Inflammatory macrophage treated with lipopolysaccharide for 1 hour (primary cell): ENCODE measurements at places on chromosomes 2 and 18.
A peak's percentile ranks its signal among the peaks of the same experiment; 100 is the strongest.

- no peak for DNase-seq
Observed at GRCh38 chr2:216791303-216791702, 68.6 kb downstream of the TNP1 start.

- no peak for DNase-seq
Observed at GRCh38 chr2:43103093-43103404, 123.4 kb downstream of the ZFP36L2 start.

- no peak for DNase-seq
Observed at GRCh38 chr2:74585406-74586185, 31.1 kb downstream of the DOK1 start.

DNA sequence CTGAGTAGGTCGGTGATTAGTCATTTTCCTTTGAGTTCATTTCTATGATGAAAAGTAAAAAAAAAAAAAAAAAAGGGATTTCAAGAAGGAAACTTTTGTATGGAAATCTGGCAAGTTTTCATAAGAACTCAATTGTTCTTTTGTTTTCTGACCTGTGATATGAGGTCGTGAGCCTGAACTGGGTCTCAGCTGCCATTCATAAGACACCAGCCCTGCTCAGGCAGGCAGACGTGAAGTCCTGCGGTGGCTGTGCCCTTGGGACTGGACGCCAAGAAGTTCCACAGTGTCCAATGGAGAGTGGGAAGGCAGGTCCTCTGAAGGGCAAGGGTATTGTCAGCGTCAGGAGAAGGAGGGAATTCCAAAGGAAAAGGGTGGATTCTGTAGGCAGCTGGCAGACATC, 183.9 kb downstream of the NCK2 start:
- no peak for DNase-seq

DNA sequence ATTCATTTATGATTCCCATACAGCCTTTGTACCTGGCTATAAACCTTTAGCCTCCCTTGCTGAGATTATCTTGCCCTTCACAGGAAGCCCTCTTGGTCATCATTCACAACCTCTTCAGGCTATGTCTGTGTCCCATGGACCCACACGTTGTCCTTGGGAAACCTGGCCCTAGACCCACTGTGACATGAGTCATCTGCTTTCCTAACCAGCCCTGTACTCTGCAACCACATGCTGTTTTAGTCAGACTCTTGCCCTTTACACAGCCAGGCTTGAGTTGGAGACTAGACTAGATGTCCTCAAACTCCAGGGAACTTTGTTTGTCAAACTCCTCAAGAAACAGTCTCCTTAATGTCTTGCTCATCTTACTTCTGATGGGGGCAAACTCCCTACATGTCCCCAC, 229.3 kb upstream of the ZSWIM2 start:
- DNase-seq, result no peak

- DNase-seq, result no peak
Observed at GRCh38 chr18:44897411-44897810, 216.7 kb downstream of the SETBP1 start.

GRCh38 chr2:154700136-154700535, 1.6 kb downstream of the KCNJ3 start:
- DNase-seq, result no peak

DNA sequence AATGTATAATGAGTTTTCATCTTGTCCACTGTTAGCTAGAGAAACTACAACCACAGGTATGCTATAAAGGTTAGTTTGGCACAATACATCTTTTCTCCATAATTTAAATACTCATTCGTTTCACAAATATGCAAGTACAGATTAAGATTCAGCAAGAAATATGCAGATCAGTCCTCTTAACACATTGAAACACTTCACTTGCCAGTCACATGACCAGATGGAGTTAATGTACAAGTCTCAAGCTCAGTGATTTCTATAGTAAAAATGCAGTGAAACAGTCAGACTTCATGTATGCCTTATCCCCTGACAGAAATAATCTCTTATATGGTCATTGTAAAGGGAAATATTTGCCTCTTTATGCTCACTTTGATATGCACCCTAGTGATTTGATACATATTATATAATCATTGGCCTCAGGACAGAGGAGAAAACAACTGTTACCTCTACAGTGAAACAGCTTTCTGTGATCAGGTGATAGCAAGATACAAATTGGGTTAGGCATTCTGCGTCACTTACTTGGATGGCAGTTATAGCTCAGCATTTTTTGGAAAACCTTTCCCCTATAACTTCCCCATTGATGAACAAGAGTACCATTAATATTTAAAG, 104.6 kb downstream of the TCF4 start:
- no peak for DNase-seq

GRCh38 chr2:239245872-239246721, 154.7 kb downstream of the HDAC4 start:
- DNase-seq, result no peak

GRCh38 chr2:61471905-61472805, 1.3 kb upstream of the USP34 start:
- DNase-seq, result peak; percentile 6

DNA sequence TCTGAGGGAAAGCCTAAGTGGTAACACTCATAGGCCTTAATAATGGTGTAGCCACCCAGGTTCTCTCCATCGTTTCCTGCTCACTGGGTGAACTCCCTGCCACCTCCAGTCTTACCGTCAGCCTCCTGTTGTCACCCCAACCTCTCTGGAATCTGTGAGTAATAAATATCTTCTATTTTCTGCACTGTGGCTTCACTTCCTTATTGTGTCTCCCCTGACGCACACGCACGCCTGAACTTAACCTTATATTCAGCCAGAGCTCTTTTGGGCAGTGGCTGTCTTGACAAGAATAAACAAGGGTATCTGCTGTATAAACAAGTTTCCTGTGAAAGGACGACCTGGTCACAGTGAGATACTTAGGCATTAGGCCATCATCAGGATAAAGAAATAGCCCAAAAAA, 467.2 kb downstream of the SPAG16 start:
- no peak for DNase-seq

- no peak for DNase-seq
Observed at GRCh38 chr2:241014764-241015163, 16.3 kb downstream of the SNED1 start.

DNA sequence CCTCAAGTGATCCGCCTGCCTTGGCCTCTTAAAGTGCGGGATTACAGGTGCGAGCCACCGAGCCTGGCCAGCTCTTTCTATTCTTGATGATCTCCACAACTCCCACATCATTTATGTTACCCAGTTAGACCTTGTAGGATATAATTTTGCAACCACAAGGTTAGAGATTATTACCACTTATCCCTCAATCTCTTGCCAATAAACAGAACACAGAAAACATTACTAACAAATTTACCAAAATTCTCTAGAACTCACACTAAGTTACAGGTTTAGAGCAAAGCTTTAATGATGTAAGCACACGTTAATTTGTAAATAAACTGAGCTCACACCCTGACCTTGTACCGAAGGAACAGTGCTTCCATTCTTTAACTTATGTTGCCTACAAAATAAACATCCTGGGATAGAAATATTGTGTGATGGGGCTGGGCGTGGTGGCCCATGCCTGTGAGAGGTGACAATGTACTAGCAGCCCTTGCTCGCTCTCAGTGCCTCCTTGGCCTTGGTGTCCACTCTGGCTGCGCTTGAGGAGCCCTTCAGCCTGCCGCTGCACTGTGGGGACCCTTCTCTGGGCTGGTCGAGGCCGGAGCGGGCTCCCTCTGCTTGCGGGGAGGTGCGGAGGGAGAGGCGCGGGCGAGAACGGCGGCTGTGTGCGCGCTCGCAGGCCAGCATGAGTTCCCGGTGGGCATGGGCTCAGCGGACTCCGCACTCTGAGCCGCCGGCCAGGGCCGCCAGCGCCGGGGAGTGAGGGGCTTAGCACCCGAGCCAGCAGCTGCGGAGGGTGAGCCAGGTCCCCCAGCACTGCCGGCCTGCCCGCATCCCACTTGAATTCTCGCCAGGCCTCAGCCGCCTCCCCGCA, 42.1 kb upstream of the ITSN2 start:
- DNase-seq, result no peak

- DNase-seq, result peak; percentile 60
Observed at GRCh38 chr2:74555610-74556103, 1.1 kb downstream of the DOK1 start.

GRCh38 chr2:64763126-64763525, 109.4 kb upstream of the SERTAD2 start:
- no peak for DNase-seq

DNA sequence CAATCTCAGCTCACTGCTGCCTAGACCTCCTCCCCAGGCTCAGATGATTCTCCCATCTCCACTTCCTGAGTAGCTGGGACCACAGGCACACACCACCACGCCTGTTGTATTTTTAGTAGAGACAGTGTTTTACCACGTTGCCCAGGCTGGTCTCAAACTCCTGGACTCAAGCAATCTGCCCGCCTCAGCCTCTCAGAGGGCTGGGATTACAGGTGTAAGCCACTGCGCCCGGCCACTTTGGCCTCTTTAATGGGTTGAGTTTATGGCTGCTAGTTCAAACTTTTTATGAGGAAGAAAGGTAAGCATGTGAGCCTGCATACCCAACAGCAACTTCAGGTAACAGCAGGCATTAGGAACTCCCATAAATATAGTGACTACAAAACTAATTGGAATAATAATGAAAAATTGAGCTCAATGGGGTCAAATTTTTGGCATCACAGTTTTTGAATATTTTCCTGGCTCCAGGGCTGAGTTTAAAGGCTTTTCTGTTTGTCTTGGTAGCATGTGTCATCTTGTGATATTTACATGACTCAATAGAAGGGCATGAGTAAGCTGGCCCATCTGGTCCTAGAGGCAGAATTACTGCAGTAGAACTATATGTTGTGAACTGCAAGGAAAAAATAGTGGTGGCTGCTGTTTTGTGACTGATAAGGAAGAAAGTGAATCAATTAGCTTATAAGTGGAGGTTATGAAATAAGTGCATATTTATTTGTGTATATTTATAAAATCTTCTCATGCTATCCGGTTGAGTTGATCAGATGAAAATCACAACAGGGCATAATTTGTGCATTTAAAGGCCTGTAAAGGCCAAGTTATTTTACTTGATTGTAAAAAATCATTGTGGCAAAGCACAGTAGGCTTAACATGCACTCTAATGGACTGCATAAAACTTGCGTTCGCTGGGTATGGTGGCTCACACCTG, 24.8 kb downstream of the GALM start:
- peak; percentile 22 for DNase-seq

GRCh38 chr2:95079199-95079683, 42.4 kb downstream of the MRPS5 start:
- DNase-seq, result no peak

GRCh38 chr2:100242476-100242875, 79.8 kb downstream of the LONRF2 start:
- DNase-seq, result no peak

GRCh38 chr2:104434318-104434792, 419.6 kb upstream of the POU3F3 start:
- DNase-seq, result no peak

- no peak for DNase-seq
Observed at GRCh38 chr2:98445177-98445682, 572 bp downstream of the INPP4A start.

GRCh38 chr2:107025869-107026380, 140.0 kb upstream of the ST6GAL2 start:
- no peak for DNase-seq

GRCh38 chr2:118106926-118107325, 18.7 kb downstream of the INSIG2 start:
- DNase-seq, result no peak

GRCh38 chr2:26566081-26566375, 75.1 kb downstream of the CIB4 start:
- DNase-seq, result no peak

GRCh38 chr2:152407204-152407721, 72.3 kb downstream of the FMNL2 start:
- peak; percentile 85 for DNase-seq

DNA sequence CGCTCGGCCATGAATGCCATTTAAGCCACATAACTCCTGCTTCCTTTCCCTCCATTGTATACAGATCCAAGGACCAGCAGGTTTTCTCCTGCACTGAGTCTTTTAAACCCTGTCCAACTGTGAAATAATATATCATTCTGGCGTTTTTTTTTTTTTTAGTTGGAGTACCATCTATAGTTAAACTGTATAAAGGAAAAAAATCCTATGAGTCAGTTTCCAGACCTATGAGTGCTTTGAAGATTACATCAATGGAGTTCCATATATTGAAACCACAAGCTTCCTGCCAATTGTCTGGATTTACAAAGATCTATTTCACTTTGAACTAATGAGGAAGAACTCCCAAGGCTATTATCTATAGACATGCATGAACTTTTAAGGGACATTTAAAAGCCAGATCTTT, 2.4 kb upstream of the MALT1 start:
- peak; percentile 76 for DNase-seq

DNA sequence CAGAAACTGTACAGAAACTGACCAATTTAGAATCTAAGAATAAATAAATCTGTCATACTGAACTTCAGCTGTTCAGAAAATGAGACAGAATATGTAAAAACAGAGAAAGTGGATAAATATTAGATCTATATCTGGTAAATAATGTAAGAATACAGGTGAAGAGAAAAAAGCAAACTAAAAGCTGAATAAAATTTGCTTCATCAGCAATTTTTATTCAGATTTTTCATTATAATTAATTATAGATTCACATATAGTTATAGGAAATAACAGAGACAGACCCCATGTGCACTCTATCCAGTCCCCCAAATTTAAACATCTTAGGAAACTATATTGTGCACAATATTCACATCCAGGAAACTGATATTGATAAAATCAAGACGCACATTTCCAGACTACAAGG, 299.2 kb downstream of the EXOC6B start:
- no peak for DNase-seq

GRCh38 chr2:136045835-136046570, 60.6 kb upstream of the DARS1 start:
- DNase-seq, result no peak

DNA sequence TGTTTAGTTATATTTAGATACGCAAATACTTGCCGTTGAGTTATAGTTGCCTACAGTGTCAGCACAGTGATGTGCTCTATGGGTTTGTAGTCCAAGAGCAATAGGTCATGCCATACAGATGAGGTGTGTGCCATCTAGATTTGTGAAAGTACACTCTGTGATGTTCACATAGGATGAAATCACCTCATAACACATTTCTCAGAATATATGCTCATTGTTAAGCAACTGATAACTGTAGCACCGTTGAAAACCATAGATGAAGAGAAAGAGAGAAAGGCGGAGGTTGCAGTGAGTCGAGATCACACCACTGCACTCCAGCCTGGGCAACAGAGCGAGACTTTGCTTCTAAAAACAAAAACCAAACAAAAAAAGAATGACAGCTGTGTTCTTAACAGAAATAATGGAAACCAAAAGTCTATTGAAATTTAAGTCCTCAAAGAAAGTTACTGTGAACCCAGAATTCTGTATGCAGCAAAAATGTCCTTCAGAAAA, 9.5 kb downstream of the DGKD start:
- DNase-seq, result no peak

DNA sequence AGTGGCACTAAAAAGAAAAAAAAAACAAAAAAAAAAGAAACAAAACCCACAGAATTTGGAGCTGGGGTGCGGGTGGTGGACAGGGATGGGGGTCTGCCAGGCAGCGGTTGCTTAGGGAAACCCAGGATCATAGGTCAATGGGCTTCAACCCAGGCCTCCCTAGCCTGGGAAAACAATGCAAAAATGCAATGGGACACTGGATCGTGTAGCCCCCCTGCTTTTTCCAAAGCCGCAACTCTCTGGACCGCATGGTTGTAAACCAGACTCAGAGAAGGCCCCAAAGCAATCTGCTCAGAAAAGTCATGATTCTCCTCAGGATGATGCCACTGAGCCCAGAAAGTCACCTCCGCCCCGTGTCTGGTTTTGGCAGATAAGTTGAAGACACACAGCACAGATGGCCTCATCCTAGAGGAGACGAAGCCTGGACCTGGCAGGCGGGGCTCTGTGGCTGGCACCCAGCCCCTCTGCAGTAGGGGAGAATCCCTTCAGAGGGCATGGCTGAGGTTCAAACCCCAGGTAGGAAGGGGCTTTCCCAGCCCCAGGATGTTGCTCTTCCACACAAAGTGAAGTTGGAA, 5.1 kb downstream of the DLX2 start:
- no peak for DNase-seq

- no peak for DNase-seq
Observed at GRCh38 chr18:1392046-1392445, 487.4 kb downstream of the ADCYAP1 start.
